ENCODE measurements at places on chromosomes 16 and 17. TPM values are rescaled to one million over a fixed set of nuclear protein-coding genes. Genes with fewer than 3 reads are reported as not detected.

The RHBDL3 gene
- polyA plus RNA-seq = 0.13 TPM

The LLGL2 gene
- 14.8 TPM for polyA plus RNA-seq

DNA sequence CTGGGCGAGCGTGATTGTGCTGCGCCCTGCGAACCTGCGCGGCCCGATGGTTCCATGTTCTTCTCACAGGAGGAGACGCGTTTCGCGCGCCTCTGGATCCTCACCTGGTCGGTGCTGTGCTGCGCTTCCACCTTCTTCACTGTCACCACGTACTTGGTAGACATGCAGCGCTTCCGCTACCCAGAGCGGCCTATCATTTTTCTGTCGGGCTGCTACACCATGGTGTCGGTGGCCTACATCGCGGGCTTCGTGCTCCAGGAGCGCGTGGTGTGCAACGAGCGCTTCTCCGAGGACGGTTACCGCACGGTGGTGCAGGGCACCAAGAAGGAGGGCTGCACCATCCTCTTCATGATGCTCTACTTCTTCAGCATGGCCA lies 1.0 kb downstream of the FZD2 start:
- no peak for DNase-seq

GRCh38 chr17:49121696-49122292 lies 10.8 kb upstream of the B4GALNT2 start:
- DNase-seq = no peak

GRCh38 chr16:79508294-79508693 lies 92.2 kb downstream of the MAF start:
- DNase-seq = peak; percentile 29

DNA sequence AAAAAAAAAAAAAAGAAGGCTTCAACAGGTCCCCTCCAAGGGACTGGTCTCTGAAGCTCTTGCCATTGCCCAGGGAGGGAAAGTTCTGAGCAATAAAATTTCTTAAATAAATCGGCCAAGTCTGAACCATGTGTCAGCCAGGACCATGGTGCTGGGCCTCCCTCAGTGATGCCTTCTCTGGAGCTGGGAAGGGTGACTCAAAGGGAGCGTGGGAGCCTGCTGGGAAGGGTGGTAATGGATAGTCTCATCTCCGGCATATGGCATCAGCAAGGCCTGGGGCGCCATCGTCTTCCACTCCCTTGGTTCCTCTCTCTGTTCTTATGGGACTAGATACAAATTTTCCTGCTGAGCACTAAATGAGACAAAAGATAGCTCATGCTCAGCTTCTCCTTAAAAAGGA lies 2.3 kb downstream of the VKORC1 start:
- DNase-seq = no peak

DNA sequence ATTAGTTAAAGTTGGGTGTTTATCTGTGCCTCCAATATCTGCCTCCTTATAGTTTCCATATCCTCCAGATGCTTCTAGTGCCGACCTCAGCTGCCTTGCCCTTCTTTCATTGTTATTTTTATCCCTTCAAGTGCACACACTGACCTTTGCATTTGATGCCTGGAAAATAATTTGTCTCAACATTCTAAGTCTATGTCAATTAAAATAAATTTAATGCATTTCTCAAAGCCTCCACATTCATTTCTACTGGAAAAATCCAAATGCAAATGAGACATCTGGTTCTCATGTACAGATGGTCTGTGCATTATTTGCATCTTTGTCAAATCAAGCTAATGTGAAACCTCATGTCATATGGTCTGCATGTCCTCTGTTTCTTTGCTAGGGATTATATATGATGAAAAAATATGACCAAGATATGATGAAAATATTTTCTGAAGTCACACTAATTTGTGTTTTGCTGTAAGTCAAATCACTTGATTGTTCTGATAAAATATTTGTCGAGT lies 61.4 kb downstream of the TMEM100 start:
- DNase-seq = no peak

- no peak for DNase-seq
Observed at GRCh38 chr16:4894276-4895150, 42.4 kb downstream of the PPL start.
